ENCODE measurements at places on chromosomes 11 and 22.

- DNase-seq, result no peak
Measured at GRCh38 chr11:85627332-85627997, at the start of gene DLG2. Gene DLG2 (minus strand): TSS chr11:85627344.

DNA sequence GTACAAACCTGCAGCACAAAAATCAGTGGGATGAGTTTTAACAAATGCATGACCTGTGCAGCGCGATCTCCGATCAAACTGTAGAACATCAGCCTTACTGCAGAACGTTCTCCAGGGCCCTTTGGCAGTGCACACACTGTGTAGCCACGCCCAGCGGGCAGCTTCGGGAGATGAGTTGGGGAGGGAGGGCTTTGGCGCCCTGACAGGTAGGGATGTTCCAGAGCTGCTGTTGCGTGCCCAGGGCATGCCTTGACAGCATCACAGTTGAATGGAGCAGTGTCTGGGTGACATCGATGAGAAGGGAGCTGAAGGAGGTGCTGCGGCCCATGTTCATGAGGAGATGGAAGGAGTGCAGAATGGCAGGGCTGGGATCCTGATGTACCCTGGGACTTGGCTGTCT lies 80.2 kb downstream of the TBC1D22A start:
- DNase-seq, result no peak

DNA sequence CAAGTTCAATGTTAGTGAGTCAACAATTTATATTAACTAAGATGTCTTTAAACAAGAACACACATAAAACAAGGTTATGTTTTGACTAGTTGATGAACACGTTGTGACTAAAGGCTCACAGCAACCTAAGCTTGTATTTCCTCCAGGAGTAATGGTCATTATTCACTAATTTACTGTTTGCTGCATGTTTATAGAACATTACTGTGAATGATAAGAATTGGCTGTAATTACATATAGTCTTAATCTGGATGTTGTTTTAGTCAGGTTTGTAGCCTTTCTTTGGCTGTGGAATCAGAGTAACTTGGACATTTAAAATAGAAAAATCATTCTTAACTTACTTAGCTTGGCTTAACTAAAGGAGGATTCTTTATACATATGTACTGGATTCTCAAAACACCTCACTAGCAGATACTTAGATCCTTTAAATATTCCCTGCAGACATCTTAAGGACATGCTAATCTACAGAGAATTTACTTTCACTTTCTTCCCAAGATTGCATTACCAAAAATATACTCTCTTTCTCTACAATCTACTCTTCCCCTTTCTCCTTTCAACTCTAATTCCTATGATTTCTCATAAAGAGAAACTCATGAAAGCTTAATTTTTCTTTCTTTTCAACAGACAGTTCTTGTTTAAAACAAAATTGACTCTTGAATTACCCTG lies 319.7 kb upstream of the CTSC start:
- no peak for DNase-seq

DNA sequence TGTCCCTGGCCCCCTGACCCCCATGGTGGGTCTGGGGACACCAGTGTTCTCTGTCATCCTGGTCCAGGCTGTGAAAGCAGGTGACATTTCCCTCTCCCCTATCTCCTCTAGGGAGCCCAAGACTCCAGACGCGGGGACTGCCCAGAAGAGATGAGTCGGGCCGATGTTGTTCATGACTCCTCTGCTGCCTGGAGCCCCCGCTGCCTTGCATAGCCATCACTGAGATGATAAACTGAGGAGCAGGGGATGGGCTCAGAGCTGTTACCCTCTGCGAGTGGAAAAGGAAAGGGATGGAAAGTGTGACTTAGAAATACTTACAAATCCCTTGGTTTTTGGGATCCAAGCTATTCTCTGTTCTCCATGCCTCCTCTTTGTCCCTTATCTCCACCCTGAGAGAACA lies 209.6 kb downstream of the DSCAML1 start:
- DNase-seq, result no peak

GRCh38 chr22:23229646-23230045 lies 49.3 kb downstream of the BCR start:
- no peak for DNase-seq

DNA sequence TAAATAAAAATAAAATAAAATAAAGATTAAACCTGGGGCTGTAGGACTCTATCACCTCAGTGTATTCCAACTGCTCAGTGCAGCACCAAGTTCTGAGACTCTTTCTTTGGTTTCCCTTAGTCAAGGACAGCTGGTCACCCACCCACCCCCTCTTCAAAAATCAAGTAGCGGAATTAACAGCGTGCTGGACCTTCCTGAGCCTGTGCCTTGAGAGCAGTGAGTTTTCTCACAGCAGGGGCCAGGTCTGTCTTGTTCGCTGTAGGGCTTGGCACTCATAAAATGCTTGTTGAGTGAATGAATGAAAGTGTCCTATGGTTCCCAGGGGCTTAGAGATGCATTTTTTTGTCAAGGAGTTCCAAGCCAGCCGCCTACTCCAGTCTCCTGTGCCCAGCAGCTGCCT lies 2.9 kb upstream of the ALX4 start:
- no peak for DNase-seq

All from SIG-M5 (cell line).